Erythroblast (primary cell): ENCODE measurements at places on chromosomes 7 and 10.

- no peak for DNase-seq
These were observed 69.6 kb downstream of the ATXN7L1 start for GRCh38 chr7:105806592-105807447.

DNA sequence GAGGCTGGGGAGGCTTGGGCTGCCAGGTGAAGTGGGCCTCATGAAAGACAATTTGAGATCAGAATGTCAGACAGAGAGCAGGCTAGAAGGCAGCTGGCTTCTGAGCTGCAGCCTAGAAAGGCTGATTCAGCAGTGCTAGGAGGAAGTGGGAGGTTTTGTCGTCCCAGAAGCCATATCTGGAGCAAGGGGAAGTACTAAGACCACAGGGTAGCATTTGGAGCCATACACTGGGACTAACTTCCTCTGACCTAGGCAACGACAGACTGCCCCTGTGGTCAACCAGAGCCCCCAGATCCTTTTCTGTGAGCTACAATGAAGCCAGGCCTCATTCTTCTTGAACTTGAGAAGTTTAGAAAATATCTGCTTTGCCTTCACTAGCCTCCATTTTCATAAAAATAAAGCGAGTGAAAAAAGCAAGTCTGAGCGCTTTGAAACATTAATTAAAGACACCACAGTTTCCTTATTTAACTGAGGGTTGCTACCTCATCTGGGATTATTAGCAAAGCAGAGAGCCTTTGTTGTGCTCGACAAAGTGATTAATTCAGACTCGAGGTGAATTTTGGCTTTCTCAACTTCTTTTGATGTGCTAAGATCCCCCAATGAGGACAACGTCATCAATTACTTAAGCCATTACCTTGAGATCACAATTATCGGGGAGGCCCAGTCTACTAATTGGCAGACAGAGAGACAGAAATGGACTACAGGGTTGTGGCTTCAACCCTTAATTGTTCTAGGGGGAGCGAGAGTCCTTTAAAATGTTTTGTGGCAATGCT lies 26.6 kb downstream of the TBXAS1 start:
- no peak for DNase-seq

DNA sequence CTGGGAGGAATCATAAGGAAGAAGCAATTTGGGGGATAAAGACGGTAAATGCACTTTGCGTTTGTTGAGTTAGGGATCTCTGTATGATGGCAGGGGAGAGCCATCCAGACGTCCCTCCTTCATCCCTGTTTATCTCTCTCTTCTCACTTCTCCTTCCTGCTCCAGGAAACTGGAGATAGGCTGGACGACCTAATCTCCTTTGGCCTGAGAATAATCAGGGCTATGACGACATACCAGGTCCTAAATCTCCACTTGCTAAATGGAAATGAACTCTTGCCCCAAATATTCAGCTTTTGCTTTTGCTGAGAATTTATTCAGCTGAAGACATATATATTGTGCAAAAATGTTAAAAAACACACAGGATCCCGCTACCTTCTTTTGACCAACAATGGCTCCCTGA lies 182.9 kb upstream of the INHBA start:
- no peak for DNase-seq

GRCh38 chr10:88896372-88896993 lies 16.4 kb downstream of the STAMBPL1 start:
- DNase-seq = no peak

DNA sequence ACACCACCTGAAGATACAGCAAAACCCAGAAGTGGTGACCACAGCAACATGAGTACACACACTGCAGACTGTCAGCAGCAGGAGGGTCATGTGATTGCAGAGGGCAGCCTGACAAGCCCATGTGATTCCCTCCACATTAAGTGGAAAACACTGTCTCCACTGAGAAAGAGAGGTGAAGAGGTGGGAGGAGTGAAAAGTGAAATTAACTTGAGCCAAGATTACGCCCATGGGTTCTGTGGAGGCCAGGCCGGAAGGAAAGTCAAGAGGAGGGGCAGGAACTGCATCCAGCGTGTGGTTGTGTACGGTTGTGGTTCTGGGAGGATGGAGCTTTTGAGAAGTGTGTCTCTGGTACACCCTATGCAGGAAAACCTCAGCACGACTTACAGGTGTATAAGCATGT lies 138.5 kb downstream of the PLXNA4 start:
- DNase-seq = no peak

GRCh38 chr10:102504179-102504975 lies 605 bp downstream of the SUFU start:
- DNase-seq = peak; percentile 67

- no peak for DNase-seq
These were observed 37.2 kb upstream of the BTBD16 start for GRCh38 chr10:122233857-122234348.

DNA sequence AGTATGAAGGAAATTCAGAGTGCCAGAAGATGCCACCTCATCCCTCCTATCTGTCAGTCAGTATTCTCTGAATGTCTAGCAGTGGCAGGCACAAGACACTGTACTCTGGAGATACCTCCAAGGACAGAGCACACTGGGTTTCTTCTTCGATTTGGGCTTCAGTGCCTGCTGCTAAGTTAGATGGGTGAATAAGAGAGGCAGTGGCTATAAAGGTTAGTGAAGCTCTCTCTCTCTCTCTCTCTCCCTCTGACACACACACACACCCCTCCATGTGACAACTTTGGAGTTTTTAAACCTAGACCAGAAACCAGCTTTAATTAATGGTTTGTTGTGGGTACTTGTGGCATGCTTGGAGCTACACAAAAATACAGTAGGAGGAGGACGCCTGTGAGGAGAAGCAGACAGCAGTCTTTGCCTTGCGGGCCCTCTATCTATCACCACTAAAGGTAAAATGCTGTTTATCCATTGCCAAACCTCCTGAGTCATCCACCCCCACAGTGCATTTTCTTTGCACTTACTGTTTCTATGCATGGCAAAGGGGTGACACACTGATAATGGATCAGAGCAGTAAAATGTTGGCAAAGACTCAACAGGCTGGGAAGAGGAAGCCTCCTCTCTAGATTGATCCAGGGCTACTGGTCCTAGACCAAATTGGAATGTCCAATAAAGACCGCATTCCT lies 102.5 kb downstream of the TRIL start:
- DNase-seq = no peak

DNA sequence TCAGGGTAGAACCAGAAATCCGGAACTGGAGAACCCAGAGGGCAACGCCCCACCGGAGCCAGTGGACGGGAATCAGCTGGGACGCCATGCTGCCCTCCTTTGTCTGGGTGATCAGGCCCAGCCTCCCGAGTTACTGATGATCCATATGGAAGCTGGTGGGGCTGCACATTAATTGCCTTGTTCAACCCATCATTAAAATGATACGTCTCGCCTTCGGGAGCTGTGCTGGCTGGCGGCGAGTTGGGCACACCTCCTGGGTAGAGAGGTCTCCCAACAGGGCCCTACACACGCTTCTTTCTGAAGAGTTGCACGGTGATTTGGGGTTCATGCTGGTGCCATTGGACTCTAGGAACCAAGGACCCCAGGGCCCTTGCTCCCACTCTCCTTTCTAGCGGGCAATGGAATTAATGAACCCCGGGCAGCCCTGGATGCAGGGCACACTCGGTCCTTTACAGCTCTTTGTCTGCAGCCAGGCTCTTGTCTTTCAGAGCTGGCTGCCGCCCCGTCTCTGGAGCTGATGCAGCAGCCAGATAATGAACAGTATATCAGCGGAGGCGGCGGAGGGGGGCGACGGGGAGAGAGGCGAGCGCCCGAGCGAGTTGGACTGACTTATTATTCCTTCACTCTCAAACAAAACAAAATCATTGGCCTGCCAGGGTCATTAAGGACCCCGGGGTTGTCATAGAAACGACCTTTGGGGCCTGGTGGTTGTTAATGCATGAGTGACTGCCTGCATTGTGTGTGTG lies 412.2 kb upstream of the ZMIZ1 start:
- no peak for DNase-seq

- DNase-seq = no peak
These were observed 8.7 kb downstream of the DUSP5 start for GRCh38 chr10:110506448-110506847.

- DNase-seq = peak; percentile 90
These were observed 523 bp downstream of the PURB start for GRCh38 chr7:44884621-44885393.

- no peak for DNase-seq
These were observed 17.3 kb downstream of the DCLRE1C start for GRCh38 chr10:14936584-14936983.

GRCh38 chr10:120075349-120075748 lies 182.8 kb downstream of the SEC23IP start:
- no peak for DNase-seq

- no peak for DNase-seq
These were observed 51.4 kb downstream of the MICALL2 start for GRCh38 chr7:1407892-1408291.

DNA sequence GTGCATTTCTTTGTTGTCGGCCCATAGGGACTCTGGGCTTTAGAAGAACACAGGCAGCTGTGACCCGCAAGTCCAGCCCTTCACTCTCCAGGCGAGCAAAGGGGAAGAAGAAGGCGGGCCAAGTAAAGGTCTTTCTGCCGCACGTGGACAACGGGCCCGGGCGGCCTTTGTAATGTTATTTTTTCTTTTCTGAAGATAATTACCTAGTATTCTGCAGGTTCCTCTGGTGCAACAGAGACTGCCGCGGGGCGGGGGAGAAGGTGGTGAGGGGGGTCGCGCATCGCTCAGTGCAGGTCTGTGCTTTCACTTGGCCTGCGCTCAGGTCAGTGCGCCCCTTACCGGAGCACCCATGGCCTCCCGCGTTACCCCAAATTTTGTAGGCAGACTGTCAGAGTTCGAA lies 7.1 kb upstream of the TBX20 start:
- DNase-seq = no peak

DNA sequence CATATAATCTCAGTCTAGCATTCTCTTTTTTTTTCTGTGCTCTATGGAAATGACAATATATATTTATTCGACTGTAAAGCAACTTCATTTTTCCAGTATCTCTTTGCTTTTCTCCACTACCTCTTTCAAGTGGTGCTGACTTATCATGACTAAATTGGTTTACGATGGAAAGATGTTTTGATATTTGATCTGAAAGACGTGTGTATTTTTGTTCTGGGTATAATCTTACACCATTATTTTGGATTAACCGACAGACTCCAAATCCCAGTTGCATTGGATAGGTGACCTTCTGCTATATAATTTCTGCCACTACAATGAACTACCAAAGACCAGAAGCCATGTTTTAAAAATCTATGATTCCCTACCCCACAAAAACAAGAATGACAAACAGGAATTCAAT lies 380.5 kb upstream of the NFE2L3 start:
- DNase-seq = no peak

DNA sequence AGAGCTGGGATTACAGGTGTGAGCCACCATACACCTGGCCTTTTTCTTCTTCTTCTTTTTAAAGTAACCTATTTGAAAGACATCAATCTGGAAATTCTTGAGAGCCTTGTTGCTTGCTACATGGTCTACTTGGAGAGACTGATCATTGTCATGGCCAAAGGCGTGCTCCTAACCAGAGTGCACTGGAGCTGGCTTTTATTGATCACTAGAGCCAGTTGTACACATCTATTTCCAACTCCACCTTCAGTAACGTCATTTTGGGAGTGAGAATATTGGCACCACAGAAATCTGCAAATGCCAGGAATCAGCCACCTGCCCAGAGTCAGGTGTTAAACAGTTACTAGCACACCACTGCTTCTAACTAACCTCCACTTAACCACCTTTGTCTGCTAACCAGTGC lies 735.1 kb downstream of the TYW1 start:
- no peak for DNase-seq

- DNase-seq = peak; percentile 17
These were observed 85.4 kb downstream of the ICA1 start for GRCh38 chr7:8176370-8177081.

GRCh38 chr7:96144260-96144526 lies 177.7 kb downstream of the SLC25A13 start:
- no peak for DNase-seq

DNA sequence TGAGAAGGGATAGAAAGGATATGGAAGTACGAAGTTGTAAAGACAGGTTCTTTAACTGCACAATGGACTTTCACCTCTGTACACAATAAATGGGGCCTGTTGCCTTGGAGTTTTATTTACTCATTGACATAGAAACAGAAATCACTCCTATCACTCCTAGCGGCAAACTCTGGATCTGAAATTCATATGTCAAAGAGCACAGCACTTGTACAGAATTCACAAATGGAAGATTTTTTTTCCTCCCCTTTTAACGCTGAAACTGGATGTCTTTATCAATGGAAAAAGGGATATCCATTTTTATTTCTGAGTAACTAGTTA lies 18.2 kb downstream of the NT5C3A start:
- no peak for DNase-seq

- DNase-seq = no peak
These were observed 8.3 kb downstream of the GIMAP8 start for GRCh38 chr7:150458756-150459155.

GRCh38 chr7:2528481-2529095 lies 9.0 kb downstream of the LFNG start:
- no peak for DNase-seq

- no peak for DNase-seq
These were observed 14.2 kb downstream of the SLC29A3 start for GRCh38 chr10:71333129-71333887.

DNA sequence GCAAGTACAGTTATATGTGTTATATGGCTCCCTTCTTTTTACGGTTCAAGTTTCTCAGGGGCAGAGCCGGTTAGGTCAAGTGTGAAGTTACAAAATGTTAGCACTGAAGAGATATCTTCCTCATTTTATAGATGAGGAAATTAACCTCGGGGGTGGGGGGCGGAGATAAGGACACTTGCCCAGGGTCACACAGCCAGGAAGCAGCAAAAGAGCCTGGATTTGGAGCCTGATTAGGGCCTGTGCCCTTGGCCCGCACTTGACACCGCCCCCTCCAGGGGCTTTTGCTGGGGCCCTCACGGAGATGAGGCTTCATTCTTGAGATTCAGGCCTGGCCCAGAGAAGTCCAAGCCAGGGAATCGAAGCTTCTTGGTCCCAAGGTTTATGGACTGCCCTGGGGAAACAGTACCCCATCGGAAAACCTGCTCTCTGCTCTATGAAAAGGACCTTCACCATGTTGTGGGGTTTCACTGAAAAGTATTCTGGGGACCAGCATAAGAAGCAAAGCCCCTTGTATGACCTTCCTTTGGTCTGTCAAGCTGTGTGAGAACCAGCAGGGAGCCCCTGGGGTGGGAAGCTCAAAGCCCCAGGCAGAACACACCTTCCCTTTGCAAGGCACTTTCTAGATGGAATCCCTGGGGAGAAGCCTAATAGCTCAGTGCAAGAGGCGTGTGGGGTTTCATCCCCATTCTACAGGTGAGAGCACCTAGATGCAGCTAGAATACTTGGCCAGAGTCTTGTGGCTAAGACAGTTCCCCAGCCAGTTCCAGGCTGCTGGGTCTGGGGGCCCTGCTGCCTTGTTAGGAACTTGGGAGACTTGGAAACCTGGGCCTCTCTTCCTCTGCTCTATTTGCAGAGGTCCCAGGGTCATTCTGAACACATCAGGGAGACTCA lies 21.9 kb downstream of the UNC5B start:
- no peak for DNase-seq

GRCh38 chr7:32381024-32381601 lies 109.1 kb downstream of the LSM5 start:
- no peak for DNase-seq

- no peak for DNase-seq
These were observed 48.7 kb downstream of the TSPAN12 start for GRCh38 chr7:120809260-120809659.
